ENCODE measurements at places on chromosomes 5 and 9.

DNA sequence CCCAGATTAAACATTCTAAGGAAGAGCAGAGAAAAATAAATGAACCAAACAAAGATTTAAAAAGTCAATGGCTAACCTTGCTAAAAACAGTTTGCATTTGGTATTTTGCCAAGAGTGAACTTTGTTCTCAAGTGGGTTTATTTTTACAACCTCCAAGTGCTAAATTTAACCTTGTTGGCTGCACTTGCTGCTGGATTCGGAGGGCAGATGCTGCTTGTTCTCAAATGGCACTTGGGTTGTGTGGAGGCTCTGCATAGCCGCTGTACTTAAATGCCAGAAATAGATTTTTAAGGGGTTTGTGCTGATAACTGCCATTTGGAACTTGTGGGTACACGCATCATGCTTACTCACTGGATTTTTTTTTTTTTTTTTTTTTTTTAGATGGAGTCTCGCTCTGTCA lies 13.3 kb upstream of the SPATA24 start:
- DNase-seq: no peak

- no peak for DNase-seq
Measured at GRCh38 chr5:149210225-149210624, 61.4 kb upstream of the AFAP1L1 start.

- no peak for DNase-seq
Measured at GRCh38 chr9:91905991-91906469, 44.0 kb downstream of the ROR2 start.

DNA sequence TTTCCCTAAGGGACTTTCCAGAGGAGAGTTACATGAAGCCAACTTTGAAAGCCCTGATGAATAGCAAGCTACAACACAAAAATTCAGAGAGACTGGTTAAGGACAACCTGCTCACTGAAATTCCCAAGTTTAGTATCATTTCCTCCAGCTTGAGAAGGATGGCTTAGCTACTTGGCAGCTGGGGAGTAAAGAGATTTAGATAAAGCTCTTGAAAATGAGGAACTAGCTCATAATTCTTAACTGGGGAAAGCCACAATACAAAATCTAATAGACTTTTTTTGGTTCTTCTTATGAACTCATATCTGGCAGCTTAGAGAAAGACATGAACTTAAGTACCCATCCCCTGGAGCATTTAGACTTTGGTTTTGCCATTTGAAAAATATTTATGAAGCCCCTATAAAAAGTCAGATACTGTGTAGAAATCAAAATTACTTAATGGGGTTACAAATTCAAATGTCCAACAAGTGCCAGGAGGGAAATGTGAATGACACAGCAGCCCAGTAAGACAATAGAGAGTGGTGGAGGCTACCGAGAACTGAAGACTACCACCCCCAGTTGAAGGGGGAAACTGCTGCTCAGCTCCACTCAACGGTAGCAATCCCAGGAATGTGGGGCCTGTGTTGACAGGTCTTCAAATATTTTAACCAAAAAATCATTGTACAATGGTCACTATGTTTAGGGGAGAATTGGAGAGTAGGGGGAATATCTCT lies 79.4 kb upstream of the ADRB2 start:
- no peak for DNase-seq

DNA sequence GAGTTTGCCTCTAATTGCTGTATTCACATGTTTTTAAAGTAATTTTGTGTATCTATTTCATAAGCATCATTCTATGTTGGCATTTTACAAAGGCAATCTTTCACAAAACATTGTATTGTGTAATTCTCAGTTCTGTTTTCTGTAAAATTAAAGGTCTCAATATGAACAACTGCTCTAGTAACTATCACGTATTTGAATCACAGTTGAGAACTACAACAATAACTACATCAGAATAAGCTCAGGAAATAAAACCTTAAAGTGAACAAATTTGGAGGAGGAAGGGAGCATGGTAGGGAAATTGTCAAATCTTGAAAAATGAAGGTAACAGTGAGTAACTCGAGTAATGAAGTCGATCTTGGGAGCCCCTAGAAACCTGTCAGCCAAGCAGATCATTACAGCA lies 22.5 kb upstream of the CAMK4 start:
- DNase-seq: no peak

- DNase-seq: no peak
Measured at GRCh38 chr5:113514289-113514635, 768 bp downstream of the YTHDC2 start.

DNA sequence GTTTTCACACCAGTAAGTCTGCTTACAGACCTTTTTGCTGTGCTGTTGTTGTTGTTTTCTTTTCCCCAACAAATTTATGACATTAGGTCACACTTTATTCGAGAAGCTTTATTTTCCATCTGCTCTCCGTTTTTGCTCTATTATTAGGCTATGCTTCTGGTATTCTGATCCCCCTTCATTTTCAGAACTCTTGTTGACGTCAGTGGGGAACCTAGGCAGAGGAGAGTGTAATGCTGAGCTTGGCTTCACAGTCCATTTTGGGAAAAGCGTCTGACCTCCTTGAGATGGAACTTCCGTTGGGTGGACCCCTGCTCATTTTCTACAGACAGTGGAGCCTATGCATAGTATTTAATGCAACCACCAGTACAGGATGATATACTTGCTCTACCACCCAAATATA lies 387.9 kb upstream of the MEF2C start:
- DNase-seq: no peak

DNA sequence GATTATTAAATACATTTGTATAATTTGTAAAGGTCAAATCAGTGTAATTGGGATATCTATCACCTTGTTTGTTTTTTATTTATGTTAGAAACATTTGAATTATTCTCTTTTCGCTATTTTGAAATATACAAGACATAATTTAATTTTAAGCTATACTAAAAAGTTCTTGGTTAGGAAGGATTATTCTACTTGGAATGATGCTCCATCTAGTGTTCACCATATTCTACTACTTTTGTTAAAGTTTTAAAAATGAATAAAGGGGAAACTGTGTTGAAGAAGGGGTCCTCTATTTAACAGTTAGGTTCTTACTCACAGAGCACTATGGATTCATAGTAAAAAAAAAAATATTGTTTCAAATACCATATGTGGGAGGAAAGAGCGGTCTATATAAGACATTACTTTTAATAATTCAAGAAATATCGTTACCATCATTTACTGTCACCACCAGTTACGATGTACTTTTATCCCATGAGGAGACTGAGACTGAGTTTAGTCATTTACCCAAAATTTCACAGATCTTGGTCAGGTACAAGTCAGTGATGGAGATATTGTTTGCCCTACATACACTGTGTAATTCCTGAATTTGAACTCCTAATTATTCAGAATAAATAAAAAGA lies 6.3 kb upstream of the STOM start:
- DNase-seq: no peak

DNA sequence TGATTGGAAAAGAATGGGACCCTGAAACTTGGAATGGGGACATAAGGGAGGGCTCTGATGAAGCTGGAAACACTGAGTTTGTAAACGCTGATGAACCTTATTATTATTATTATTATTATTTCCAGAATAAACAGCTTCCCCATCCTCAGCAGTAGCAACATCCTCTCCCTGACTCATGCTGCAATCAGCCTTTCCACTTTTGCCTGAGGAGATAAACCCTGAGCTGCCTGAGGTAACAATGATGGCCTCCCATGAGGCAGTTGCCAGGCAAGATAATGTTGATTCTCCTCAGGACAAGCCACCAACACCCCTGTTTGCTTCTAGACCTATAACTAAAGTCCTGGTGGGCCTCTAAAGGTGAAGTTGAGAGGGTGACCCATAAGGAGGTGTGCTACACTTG lies 139.2 kb upstream of the ATP10B start:
- DNase-seq: no peak

DNA sequence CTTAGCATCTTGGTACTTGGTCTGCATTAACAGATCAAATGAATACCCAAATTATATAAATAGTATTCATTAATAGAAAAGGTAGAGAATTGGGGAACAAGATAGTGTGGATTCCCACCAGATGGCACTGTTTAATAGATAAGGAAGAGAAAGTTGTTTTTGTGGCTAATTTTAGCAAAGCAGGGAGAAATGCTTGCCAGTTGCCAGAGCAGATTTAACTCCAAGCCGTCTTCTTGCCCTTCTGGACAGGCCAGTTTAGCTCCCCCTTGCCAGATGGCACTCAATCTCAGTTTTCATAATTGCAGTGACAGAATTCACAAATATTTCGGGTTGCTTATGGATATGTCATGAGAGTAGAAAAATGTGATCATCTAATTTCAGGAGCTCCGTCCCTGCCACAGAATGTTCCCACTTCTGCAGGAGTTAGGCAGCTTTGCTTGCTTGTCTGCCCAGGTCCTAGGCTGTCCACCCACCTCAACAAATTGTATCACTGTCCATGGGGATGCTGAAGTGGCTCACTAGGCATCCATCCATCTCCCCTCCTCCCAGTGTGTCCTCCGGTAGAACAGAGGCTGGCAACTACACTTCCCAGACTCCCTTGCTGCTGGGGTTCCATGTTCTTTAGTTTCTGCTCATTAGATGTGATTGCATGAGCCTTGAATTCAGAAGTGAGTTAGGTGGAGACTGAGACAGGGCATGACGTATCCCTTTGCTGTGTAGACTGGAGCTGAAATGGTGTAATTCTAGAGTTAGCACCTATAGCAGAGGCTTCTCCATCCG lies 11.8 kb upstream of the HEXB start:
- DNase-seq: peak; percentile 25

- no peak for DNase-seq
Measured at GRCh38 chr5:176389135-176390123, 878 bp downstream of the HIGD2A start.

- DNase-seq: no peak
Measured at GRCh38 chr9:27539479-27540441, 10.1 kb upstream of the MOB3B start.

DNA sequence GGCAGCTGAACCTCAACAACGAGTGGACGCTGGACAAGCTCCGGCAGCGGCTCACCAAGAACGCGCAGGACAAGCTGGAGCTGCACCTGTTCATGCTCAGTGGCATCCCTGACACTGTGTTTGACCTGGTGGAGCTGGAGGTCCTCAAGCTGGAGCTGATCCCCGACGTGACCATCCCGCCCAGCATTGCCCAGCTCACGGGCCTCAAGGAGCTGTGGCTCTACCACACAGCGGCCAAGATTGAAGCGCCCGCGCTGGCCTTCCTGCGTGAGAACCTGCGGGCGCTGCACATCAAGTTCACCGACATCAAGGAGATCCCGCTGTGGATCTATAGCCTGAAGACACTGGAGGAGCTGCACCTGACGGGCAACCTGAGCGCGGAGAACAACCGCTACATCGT lies 12.4 kb upstream of the PHYHD1 start:
- DNase-seq: no peak

GRCh38 chr5:159864885-159865691 lies 51.2 kb upstream of the ADRA1B start:
- no peak for DNase-seq

- no peak for DNase-seq
Measured at GRCh38 chr9:18129809-18130334, 344.1 kb upstream of the ADAMTSL1 start.
